ENCODE measurements at places on chromosomes 11 and 22.

- no peak for DNase-seq
Measured at GRCh38 chr11:46665356-46665755, 35.1 kb downstream of the ARHGAP1 start.

GRCh38 chr22:43319661-43320486, 23.3 kb downstream of the SCUBE1 start:
- DNase-seq: no peak

DNA sequence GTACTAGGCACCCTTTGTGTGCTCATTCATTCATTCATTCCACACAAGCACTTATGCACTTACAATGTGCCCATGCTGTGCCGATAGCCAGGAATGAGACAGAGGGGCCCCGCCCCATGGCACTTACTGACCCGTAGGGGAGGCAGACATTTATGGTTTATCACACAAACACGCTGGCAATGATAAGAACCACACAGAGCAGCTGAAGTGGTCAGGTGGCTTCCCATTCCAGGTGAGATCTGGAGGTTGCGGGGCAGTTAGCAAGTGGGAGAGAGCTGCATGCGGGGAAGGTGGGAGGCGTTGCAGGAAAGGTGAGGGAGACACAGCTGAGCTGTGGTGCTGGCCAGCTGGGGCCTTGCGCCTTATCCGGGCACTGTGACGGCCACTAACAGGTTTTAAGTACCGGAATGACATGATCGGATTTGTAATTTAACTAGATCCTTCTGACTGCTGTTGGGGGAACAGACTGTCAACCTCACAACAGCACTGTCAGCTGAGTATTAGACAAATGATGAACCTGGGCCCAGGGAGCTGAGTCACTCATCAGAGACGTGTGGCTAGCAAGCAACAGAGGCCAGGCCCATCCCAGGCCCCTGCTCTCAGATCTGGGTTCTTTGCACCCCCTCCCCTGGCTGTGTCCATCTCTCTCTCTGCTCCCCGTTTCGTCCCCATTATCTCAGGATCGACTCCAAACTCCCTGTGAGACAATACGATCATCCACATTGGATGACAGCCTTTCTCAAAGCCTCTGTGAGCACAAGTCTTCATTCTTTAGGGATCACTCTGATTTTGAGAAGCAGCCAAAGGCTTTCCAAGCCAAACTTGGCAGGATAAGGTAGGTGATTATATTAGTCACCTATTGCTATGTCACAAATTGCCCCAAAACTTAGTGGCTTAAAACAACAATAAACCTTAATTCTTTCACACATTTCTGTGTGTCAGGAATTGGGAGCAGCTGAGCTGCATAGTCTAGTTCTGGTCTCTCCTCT, 28.4 kb downstream of the RASD2 start:
- DNase-seq: no peak

- no peak for DNase-seq
Measured at GRCh38 chr11:35853971-35854370, 89.9 kb upstream of the LDLRAD3 start.

DNA sequence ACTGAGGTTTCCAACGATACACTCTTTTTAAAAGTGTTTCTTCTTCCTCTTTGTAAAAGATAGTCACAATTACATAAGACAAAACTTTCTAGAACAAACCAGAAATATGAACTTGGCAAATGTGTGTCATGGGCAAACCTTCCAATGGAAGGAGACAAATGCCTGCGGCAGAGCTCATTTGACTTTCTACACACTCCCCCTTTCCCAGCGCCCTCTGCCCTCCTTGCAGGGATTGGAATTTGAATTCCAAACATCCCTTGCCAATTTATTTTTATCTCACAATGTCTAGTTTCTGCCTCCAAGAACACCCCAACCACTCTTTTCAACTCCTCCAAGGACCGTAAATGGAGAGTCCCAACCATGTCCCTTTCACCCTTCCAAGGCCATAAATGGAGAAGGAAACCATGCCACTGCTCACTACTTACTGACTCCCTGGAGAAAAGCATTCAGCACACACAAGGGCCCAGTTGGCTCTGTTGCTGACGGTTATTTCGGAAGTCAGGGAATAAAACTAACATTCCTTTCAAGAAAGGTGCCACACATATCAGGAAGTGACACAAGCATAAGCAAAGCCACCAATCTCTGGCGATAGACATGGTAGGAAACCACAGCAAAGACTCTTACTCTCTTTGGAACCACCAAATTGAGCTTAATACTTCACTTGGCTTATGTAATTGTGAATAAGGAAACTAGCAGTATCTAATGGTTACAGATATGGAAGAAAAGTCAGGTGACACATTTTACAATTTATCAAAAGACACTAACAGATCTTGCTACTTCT, 15.0 kb upstream of the ESAM start:
- DNase-seq: no peak

GRCh38 chr22:36296690-36297089, 43.8 kb downstream of the APOL1 start:
- no peak for DNase-seq

DNA sequence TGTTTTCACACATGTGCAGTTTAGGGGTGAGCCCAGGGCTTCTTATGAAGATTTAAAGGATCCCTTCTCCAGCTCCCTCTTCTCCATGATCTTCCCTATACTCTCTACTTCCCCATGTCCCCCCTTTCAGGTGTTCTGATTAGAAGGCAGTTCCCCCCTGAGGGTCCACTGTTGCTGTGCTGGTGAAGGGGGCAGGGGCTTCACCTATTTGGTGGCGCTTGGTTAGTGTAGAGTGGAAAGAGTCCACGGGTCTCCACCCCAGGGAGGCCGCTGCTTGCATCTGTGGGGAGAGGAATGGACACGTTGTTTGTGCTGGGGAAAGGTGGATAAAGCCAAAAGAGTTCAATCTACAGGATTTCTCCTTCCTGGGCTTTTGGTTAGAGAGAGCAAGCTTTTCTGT, 49.3 kb downstream of the BCR start:
- no peak for DNase-seq

GRCh38 chr22:32355760-32356159, 1.9 kb upstream of the RFPL3 start:
- no peak for DNase-seq

DNA sequence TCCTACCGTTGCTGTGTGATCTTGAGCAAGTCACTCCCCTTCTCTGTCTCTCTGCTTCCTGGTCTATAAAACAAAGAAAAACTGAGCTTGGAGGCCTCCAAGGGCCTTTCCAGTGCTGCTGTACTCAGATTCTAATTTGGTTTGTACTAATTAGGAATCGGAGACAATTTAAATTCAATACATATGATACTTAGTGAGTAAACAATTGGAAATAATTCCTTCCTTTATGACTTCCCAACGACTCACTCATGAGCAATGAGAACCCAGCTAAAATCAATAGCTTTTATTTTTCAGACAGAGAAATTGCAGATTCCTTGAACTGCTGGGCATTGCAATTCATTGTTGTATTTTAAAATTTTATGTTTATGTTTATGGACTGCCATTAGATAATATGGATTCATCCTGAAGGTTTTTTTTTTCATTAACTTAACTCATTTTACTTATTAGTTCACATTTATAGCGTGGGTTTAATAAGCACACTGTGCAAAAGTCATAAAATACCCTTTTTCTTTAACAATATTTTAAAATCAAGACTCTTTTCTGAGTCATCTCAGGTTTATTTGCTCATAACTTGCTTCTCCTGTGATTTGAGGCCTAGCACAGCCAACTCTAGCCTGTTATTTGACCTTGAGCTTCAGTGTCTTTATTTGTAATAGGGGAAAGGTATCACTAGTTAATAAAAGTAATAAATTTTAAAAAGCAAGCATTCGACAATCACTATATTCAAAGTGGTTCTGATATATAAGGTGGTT, 95.8 kb downstream of the TP53I11 start:
- no peak for DNase-seq

- DNase-seq: no peak
Measured at GRCh38 chr11:69041516-69041915, 7.2 kb upstream of the TPCN2 start.

DNA sequence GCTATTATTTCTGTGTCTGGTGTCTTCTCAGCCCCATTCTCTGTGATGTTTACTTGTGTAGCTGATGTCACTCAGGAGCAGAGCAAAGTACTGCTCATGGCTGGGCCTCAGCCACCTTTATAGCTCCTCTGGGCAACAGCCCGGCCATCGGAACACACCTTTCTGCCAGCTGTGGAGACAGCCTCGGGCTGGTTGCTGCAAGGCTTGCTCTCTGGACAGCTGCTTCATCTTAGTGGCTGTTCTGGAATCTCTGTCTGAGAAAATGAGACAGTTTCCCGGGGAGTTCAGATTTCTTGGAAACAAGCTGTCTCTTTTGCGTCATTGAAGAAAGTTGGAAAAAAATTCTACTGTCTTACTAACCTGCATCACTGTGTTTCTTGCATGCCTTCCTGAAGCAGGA, 20.0 kb downstream of the THY1 start:
- no peak for DNase-seq

- no peak for DNase-seq
Measured at GRCh38 chr11:18172666-18173065, at the start of gene MRGPRX4. TSS of gene MRGPRX4 (plus strand) at chr11:18172837. CDS start at chr11:18173257, 420 bp downstream.

DNA sequence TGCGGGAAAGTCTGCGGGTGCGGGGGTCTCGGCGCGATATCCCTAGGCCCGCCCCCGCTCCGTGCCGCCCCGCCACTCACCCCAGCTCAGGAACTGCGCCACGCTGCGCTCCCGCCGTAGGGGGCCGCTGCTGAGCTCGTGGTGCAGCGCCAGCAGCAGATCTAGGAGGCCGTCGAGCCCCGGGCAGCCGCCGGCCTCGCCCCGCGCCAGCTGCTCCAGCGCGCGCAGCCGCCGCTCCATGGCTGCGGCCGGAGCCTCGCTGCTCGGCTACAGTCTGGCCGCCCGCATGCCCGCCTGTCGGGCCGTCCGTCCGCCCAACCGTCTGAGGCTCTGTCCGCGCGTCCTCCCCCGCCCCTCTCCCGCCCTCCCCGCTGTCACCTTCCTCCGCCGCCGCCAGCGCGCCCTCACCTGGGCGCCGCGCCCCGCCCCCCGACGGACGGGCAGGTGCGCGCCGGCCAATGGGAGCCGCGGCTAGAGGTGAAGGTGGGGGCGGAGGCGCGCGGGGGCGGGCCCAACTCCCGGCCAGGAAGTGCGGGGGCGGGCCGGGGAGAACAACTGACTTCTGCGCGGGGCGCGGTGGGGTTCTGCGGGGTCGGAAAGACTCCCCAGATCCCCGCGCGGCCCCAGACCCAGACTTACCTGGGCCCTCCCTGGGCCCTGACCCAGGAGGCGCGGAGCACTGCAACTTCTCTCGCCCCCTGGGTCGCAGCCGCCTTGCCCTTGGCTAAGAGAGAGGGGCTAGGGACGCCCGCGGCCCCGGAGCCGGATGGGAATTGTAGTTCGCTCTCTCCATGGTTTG, at the start of gene CDC42BPG:
TSS of gene CDC42BPG (minus strand) at position 324 of the 799 bp plus-strand sequence. CDS start at position 240, 84 bp downstream.
- DNase-seq: no peak

GRCh38 chr22:42655693-42656092, 6.5 kb upstream of the CYB5R3 start:
- DNase-seq: no peak

GRCh38 chr11:66072518-66072917, 2.4 kb downstream of the PACS1 start:
- DNase-seq: no peak

- DNase-seq: no peak
Measured at GRCh38 chr11:93622043-93622442, 39.4 kb upstream of the CEP295 start.

GRCh38 chr22:28268171-28268570, 349.1 kb upstream of the PITPNB start:
- no peak for DNase-seq

DNA sequence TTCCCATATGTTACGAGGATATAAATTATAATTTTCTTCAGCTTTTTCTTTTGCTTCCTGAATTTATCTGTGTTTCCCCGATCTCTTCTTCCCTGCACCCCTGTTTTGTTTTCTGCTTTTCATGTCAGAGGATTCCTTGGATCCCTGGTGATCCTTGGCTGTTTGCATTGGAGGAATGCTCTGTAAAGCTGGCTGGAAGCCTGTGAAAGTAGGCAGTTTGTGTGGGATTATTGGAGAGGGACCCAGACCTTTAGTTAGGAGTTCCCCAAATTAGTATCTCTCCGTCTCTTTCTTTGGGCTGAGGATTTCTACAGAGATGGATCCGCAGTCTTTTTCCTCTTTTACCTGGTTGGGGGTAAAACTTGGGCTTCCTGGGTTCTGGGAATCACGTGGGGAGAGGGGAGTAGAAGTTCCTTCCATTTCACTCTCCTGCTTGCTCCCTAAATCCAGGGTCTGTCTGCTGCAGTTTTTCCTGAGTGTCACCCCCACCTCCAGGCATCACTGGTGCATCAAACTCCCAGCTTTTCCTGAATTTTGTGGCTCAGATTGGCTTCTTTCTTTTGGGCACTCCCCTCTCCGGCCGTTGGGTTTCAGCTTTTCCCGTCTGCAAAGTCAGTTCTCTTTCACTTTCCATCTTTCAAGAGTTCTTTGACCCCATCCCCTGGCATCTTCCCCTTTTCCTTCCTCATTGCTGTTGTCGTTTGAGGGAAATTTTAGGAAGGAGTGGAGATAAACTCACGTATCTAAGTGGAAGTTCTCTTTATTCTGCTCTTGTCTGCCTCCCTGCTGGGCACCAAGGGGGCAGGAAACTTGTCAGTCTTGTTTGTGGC, 79.1 kb upstream of the ALX4 start:
- DNase-seq: no peak

DNA sequence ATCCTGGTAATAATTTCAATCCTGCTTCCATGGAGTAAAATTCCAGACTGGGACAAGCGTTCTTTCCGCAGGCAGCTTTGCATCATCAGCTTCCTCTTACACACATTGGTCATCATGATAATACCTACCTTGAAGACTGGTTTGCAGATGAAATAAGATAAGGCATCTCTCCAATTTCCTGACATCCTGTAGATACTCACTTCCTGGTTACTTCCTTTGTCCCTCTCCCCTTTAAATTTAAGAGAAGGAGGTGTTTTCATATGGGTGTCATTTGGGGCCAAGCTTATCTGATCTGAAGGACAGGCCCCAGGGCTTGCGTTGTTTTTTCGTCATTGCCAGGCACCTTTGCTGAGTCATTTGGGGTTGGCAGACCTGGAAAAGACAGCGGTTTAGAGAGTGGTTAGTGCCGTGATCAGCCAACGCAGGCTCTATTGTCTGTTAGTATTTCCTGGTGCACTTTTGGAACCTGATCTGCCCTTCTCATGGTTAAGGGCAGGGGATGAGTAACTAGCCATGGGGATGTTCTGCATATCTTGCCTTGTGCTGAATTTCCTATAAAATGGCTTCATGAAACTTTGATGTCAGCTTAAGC, 24.1 kb downstream of the GRAMD1B start:
- DNase-seq: peak; percentile 34

DNA sequence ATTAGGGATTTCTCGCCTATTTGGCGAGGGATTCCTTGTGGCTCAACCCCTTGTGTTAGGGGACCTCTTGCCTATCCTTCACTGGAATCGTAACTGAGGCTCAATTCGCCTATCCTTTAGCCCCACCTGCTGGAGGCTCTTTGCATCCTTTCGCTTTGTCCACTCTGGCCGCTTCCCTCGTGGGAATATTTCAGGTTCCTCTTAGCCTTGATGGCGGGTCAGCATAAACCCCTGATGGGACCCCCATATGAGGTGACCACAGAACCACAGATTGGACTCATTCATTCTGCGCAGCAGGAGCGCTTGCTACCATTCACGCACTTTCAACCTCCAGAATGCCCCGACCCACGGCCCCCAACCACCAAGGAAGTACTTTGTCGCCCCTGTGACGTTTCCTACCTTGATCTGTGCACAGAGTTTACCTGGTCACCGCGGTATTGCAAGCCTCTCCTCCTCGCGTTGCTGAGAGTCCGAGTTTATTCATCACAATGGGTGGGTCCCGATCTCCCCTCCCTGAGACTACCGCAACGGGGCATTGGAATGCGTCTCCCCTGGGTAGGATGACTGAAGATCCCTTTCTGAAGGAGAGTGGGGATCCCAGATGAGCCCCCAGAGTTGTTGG, at the start of gene OR52N2:
TSS of gene OR52N2 (plus strand) at position 425 of the 622 bp plus-strand sequence. CDS start 11,412 bp downstream, outside the sequence.
- DNase-seq: peak; percentile 53

- no peak for DNase-seq
Measured at GRCh38 chr22:42270176-42270509, 310 bp downstream of the TCF20 start.

GRCh38 chr11:73154178-73154577, 12.1 kb upstream of the FCHSD2 start:
- DNase-seq: no peak
